Bronchial smooth muscle cell (primary cell): ENCODE measurements at places on chromosomes 11 and 22. TPM values are rescaled to one million over a fixed set of nuclear protein-coding genes. Genes with fewer than 3 reads are reported as not detected.

The WT1 gene
- 0.09 TPM in 1 of 2 replicates, not detected in the other for total RNA-seq

The USP2 gene
- not detected in 2 replicates for total RNA-seq

The CCDC87 gene
- total RNA-seq: 0.26 and 0.32 TPM in 2 replicates

The OR51B5 gene
- total RNA-seq: 0.26 and 0.32 TPM in 2 replicates

The DDTL gene
- 2.7 and 4.1 TPM in 2 replicates for total RNA-seq

The CELSR1 gene
- total RNA-seq: 0.43 and 1.4 TPM in 2 replicates
